Activated CD4-positive, alpha-beta memory T cell treated with anti-CD3 and anti-CD28 coated beads, Interleukin-2, amount 10 ng/mL, durations not matched to agents 7 days and 5 days (primary cell): ENCODE measurements at places on chromosomes 4 and X. TPM values are rescaled to one million over a fixed set of nuclear protein-coding genes. Genes with fewer than 3 reads are reported as not detected.

- DNase-seq, result no peak
These were observed 36.4 kb downstream of the QDPR start for GRCh38 chr4:17475481-17475880.

DNA sequence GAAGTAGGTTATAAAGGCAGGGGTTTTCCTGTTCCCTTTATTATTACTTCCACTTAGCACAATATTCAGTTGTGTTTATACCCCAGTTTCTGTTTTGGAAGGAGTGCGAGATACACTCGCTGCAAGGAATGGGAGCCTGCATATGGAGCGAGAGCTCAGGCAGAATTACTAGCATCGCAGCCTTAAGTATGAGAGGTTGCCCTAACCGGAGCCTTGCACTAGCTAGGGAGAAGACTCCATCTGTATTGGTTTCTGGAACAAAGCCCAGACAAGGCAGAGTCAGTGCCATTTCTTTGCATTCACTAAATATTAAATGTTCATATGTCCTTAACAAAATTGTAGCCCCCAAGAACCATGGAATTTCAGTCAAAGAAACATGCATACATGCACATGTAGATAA is 6.2 kb upstream of the DCTD start:
- no peak for DNase-seq

- DNase-seq, result no peak
These were observed 261.2 kb downstream of the STIM2 start for GRCh38 chr4:27121830-27122229.

DNA sequence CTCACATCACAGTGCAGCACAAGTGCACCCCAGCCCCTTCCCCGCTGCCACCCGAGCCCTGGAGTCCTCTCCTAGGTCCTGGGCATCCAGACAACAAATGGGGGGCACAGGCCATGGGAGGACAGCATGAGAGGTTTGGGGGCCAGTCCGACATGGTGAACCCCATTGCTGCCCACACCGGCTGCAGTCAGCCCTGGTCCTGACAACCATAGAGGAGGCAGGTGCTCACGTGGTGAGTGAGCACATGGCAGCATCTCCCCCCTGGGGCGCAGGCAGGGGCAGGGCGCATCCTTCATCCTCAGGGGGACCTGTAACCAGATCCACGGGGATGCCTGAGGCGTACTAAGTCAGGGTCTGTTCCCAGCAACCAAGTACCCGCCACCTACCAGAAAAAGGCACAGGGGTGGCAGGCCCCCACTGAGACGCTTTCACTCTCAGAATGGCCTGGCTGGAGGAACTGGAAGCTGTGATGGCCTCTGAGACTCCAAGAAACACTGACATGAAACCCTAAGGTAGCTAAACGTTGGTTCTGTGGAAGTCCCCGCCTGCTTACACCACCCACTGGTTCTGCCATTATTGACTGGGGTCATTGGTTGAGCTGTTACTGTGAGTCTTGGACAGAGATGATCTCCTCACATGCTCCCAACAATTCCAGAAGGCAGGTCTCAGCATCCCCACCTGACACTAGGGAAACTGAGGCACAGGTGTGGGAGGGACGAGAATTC is 6.5 kb downstream of the ZFYVE28 start:
- peak; percentile 39 for DNase-seq

RHOXF2 gene
- total RNA-seq, result not detected

PDCL2 gene
- total RNA-seq, result not detected

SSX1 gene
- total RNA-seq, result not detected

FDCSP gene
- total RNA-seq, result not detected

SOD3 gene
- total RNA-seq, result not detected

TCP11X2 gene
- total RNA-seq, result not detected

TRAM1L1 gene
- total RNA-seq, result not detected

ZFX gene
- 43.3 TPM for total RNA-seq

SH3D19 gene
- not detected for total RNA-seq
